HT-29 (cell line): ENCODE measurements at places on chromosomes 1 and 21. TPM values are rescaled to one million over a fixed set of nuclear protein-coding genes. Genes with fewer than 3 reads are reported as not detected.

Gene FNDC5
- total RNA-seq, result not detected in 2 replicates

Gene PRKAB2
- total RNA-seq, result 3.5 and 6.1 TPM in 2 replicates

Gene CLDN19
- not detected in 2 replicates for total RNA-seq

- DNase-seq, result no peak
These were observed 3.3 kb downstream of the GBP4 start for GRCh38 chr1:89195476-89195875.

- no peak for DNase-seq
These were observed 5.4 kb downstream of the NES start for GRCh38 chr1:156671804-156672203.
